ENCODE measurements at places on chromosomes 7 and 10.

DNA sequence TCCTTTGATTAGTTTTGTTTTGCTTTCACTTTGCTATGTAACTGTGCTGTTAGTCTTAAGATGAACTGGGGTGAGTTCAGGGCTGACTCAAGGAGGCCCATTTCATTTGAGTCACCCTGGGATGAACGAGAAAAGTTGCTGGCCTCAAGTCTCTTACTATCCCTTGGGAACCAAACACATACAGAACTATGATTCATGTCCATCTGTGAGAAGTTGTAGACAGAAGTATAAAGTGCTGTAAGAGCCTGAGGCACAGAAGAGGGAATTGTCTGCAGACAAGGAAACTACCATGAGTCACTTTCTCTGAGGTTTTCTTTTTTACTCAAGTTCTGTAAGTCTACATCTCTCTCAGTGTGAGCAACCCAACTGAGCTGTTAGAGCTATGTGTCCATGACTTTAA lies 179.8 kb upstream of the CSTF2T start:
- no peak for DNase-seq

- DNase-seq, result no peak
Measured at GRCh38 chr7:18703685-18704084, 208.1 kb downstream of the HDAC9 start.

DNA sequence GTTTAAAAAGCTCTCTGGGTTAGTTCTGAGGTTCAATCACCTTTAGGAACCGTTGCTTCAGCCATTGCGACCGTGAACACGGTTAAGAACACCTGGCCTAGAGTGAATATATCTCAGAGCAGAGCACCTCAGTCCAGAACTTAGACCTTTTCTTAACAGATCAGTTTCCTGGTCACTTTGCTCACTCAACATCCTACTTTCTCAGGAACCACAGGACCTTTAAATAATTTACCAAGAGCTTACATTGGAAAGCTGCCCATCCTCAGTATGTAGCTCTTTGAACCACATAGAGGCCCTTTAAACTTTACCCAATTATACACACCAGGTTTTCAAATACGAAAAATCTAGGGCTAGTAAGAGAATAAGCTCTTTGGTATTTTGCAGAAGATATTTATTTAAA lies 153.2 kb downstream of the NRBF2 start:
- DNase-seq, result no peak

DNA sequence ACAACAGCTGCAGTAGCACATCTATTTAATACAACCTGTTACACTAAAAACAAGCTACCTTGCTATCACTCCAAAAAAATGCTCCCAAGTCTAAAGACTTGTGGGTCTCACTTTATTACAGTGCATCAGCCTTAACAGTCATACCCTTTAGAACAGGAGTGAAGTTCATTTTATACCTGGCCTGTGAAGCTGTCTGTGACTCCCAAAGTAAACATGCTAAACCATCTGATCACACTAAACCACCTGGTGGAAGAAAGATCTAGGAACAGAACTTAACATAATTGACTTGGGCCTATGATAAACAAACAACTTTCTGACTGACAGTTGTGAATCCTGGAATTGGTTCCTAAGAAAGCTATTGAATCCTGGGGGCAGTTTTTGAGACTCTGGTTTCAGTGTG lies 80.9 kb upstream of the ATP6V0A4 start:
- no peak for DNase-seq

- peak; percentile 42 for DNase-seq
Measured at GRCh38 chr7:157760004-157760730, 423.4 kb downstream of the DNAJB6 start.

- no peak for DNase-seq
Measured at GRCh38 chr10:3325954-3326750, 153.6 kb upstream of the PITRM1 start.

- no peak for DNase-seq
Measured at GRCh38 chr7:106372126-106372525, 87.3 kb upstream of the NAMPT start.

DNA sequence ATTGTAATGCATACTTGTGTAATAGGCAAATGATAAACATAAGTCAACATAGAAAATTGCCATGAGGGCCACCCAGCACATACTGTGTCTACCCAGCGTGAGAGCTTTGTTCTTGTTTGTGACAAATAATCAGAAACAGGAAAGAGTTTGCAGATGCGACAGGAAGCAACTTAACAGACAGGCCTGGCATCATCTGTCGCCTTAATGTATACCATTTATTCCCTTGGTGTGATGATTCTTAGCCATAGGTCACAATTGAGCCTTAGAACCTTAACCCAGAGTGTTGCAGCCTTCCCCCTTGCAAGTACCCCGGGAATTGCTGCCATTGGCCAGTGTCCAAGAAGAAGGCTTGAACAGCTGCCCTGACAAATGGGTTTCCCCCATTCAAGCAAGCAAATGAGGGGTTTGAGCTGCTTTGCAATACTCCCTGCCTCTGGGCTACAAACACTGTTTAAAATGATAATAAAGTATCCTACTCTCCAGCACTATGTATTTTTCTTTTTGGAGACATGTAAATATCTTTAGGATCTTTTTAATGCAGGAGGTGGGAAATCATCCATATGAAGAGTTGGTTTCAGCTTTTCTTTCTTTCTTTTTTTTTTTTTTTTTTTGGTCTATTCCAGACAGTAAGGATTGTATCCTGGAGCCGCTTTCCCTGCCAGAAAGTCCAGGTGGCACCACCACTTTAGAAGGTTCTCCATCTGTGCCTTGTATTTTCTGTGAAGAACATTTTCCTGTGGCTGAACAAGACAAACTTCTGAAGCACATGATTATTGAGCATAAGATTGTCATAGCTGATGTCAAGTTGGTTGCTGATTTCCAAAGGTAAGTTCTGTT lies 80.0 kb downstream of the ZNF277 start:
- DNase-seq, result no peak

- DNase-seq, result peak; percentile 61
Measured at GRCh38 chr7:158814637-158815036, 14.7 kb downstream of the ESYT2 start.
